ENCODE measurements at places on chromosomes 6 and 20. TPM values are rescaled to one million over a fixed set of nuclear protein-coding genes. Genes with fewer than 3 reads are reported as not detected.

GRCh38 chr20:43752051-43752360 lies 25.2 kb upstream of the GTSF1L start:
- DNase-seq: no peak

- no peak for DNase-seq
Observed at GRCh38 chr6:11650025-11650696, 112.6 kb downstream of the TMEM170B start.

GRCh38 chr6:82030761-82031503 lies 216.6 kb downstream of the IBTK start:
- DNase-seq: no peak

Gene TP53TG5
- polyA plus RNA-seq: 1.2 TPM

Gene CST3
- polyA plus RNA-seq: 157 TPM

- no peak for DNase-seq
Observed at GRCh38 chr6:139390447-139390846, 16.0 kb upstream of the CITED2 start.

- no peak for DNase-seq
Observed at GRCh38 chr6:41228096-41228495, at the start of gene TREML4. Gene TREML4 (plus strand): TSS chr6:41228349. CDS start chr6:41228428, 79 bp downstream.

DNA sequence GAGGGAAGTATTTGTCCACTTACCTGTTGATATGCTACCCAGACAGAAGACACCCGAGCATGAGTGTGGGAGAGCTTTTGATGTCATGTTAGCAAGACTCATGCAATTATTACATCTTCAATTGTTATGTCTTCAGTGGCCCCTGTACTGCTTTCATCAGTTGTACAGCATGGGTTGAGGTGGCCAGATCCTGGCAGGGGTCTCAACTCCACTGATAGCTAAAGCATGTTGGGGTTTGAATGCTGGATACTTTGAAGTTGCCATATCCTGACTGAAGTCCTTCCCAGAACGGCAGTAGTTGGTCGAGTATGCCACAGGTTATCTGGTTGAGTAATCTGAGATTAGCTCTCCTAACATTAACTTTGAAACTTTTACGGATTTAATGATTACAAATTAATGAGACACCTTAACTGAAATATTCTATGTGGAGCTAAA lies 46.7 kb downstream of the LRRN4 start:
- DNase-seq: no peak

Gene NKAIN4
- 20.1 TPM for polyA plus RNA-seq

DNA sequence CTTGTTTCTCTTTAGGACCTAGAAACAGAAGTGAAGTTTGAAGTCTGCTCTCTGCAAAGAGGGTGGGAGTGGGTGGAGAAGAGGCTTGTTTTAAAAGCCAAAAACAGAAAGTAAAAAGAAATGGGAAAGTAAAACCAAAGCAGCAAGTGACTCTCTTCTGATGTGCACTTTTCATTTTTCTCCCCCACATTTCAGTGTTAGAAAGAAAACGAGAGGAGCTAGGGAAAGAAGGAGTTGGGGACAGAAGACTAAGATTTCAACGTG lies 1.3 kb downstream of the C6orf141 start:
- no peak for DNase-seq

DNA sequence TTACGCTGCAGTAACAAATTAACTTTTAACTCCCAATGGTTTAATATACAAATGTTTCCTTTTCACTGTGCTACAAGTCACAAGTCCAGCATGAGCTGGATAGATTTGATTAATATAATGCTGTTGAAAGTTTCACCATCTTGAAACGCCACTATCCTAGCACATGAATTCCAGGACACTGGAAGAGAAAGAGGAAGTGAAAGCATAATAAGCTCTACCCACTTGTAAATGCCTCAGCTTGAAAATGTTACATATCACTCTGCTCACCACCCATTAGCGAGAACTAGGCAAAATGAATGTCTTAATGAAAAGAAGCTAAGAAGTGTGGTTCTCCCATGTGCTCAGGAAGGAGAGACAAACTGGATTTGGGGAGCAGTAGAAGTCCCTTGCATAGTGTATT lies 46.9 kb downstream of the PCSK2 start:
- DNase-seq: no peak

DNA sequence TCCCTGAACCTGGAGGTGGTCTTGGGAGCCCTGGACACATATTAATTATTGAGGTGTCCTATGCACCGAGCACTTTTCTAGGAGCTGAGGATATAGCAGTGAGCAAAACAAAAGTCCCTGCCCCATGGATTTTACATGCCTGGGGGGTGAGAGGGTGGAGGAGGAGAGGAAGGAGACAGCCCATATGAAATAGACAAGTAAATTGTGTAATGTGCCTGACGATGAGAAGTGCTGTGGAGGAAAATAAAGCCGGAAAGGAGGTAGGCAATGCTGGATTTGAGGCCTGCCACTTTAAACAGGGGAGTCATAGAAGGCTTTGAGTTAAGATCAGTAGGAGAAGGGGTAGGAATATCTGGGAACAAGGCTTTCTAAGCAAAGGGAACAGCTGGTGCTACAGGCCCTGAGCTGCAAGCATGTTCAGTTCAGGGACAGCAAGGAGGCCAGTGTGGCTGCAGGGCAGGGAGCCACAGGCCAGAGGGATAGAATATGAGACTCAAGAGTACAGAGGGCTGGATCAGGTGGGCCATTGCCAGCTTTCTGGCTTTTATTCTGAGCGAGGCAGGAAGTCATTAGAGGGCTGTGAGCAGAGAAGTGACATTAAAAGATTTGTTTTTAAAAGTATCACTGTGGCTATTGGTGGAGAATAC lies 19.1 kb upstream of the MYLIP start:
- no peak for DNase-seq

DNA sequence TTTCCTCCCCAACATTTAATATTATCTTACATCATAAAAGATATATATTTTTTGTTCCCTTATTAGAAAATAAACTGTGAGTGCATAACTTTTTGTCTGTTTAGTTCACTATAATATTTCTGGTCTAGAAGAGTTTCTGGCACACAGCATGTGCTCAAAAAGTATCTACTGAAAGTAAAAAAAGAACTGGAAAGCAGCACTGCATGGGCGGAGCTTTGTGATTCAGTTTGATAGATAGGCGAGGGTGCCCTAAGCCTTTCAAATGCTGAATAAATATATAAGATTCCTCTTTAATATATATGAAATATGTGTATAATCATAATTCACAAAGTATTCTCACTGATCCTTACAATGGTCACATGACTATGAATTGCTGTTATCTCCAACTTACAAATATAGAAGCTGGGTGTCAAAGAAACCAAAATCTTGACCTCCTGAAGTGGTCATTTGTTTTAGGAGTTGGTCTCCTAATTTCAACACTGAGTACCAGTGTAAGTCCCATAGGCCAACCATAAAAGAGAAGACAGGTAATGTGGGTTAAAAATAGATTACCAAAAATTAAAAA lies 50.8 kb downstream of the OR2B2 start:
- DNase-seq: no peak

- no peak for DNase-seq
Observed at GRCh38 chr6:71114544-71114943, 157.7 kb upstream of the B3GAT2 start.

Gene ABHD16B
- not detected for polyA plus RNA-seq

DNA sequence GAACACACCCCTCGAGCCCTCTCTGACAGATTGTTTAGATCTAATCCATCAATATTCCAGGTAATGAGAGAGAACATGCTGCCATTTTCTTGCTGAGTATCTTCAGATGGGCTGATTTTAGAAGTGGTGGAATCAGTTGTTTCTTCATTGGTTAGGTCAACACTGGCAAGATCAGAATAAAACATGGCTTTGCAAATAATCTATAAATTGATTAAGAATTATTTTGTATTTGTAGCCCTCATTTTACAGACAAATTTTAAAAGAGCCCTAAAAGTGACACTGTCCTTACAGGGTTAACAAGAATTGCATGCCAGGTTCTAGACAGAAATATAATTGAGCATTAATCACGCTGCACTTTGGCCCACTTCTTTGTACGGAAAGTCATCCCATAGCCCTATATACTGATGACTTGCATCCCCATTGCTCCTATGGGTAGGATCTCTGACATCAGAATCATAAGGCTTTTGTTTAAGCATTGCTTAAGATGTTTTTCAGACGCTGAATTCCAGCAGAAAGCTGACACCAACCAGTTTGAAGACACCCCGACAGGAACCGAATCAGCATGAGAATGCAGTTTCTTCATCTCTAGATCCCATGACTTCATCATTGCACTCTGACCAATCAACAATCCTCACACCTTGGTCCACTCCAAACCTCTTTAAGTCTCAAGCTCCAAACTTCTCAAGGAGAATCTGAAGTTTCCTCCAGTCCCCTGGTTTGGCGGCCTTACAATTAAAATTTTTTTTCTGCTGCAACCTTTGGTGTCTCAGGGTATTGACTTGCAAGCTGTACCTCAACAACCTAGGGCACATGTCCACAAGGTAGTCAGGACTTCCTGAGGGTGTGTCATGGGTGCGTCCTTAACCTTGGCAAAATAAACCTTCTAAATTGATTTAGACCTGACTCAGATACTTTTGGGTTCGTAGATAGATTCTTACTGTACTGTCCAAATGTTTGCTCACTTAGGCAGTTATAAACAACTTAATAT lies 7.8 kb downstream of the TDP2 start:
- no peak for DNase-seq

Gene MED20
- 30.2 TPM for polyA plus RNA-seq

- no peak for DNase-seq
Observed at GRCh38 chr6:111329882-111330633, 153.0 kb downstream of the REV3L start.

DNA sequence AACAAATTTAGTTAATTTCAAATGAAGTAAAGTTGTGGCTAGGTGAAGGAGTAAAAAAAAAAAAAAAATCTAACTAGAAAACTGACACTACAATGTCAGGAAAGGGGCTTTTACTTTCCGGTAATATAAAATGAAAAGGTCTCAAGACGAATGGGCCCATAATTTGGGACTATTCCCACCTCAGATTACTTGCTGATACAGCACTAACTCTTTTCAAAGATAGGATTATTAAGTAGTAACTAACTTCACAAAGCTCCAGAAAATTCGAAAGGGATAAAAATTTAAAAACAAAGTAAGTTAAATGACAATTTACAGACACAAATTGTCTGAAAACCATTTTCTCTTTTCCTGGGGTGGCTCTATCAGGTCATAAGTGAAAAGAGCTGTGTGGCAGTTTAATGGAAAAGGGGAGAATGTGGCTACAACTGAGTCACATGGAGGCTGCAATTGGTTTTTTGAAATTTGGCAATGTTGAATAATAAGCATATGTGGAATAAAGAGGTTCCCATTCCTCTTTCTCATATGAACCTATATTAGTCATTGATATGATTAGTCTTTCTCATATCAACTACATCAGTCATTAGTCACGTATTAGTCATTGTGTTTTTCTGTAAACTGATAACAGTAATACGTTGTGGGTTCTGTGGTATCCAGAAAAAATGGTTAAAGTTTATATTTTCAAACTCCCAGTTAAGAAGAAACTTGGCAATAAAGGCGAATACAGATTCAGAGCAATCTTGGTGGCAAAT lies 78.0 kb downstream of the RWDD2A start:
- DNase-seq: no peak

- no peak for DNase-seq
Observed at GRCh38 chr6:89547281-89547680, 91.3 kb downstream of the LYRM2 start.

DNA sequence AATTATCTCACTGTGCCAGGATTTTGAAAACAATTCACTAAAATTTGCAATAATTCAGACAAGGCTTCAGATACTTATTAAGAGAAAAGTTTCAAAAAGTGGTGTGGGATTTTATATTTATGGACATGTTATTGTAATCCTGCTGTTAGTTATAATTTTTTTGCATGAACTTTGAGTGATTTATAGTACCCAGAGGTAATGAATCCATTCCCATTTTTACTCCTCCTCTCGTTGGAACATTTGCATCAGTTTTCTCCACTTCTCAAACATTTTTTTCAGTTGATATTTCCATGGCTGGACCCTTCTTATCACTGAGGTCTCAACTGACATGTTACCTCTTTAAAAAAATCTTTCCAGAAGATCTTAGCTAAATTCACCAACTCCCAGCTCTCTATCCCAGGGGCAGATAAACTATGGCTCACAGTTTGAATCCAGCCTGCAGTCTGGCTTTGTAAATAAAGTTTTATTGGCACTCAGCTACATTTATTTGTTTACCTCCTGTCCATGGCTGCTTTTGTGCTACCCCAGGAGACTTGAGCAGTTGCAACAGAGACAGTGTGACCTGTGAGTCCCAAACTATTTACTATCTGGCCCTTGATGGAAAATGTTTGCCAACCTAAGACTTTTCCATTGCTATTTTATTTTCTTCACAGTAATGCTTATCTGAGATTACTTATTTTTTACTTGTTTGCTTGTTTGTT lies 83.4 kb downstream of the TSHZ2 start:
- DNase-seq: no peak

DNA sequence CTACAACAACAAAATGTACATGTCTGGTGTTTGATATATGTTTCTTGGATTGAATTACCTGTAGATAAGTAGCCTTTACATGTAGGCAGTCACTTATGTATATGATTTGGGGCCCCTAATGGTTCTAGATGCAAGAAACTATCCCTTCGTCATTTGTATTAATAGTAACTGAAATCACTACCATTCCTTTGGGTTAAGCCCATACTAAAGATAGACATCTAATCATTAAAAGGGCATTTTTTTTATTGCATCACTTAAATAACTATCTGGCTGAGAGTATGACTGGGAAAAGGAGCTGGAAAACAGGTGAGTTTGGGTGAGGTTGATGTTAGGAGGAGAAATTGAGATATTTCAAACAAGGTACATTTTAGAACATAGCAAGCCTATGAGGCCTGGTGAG lies 213.5 kb upstream of the PLN start:
- no peak for DNase-seq

Gene LTB
- polyA plus RNA-seq: 2.5 TPM

GRCh38 chr6:84549917-84550316 lies 214.5 kb downstream of the TBX18 start:
- no peak for DNase-seq

DNA sequence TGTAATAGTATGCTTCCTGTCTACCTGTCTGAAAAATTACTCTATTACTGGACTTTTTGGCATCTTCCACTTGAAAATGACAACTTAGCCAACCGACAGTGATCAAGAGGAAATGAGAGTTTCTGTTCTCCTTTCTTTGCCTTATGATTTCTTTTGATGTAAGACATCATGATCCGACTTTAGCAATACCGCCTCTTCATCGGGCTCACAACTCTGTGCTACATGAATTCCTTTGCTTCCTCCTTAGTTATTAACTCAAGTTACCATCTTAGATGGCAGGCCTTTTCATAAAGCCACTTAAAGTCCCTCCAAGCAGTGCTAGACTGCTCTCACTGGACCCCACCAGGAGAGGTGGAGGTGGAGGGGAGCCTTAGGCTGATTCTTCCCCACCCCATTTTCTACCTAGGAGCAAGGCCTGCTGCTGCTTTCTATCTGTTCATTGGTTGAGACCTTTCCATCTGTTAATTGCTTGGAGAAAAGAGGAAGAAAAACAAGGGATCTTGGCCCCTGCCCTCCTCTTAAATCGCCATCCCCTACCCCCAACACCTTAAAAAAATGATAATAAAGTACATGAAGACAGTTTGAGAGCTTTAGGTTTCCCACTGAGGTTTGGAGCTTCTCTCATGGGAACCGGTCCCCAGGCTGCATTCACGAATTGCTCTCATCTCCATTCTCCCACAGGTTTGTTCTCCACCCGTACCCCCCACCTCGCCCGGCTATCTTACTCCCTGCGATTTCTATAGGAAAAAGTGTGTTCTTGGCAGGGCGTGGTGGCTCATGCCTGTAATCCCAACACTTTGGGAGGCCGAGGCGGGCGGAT lies 21.6 kb upstream of the MCM3 start:
- DNase-seq: no peak

Gene ETV7
- not detected for polyA plus RNA-seq

- DNase-seq: no peak
Observed at GRCh38 chr6:3322366-3322890, 63.7 kb downstream of the PSMG4 start.

GRCh38 chr6:34115403-34115795 lies 30.5 kb downstream of the GRM4 start:
- DNase-seq: peak; percentile 38

Measured in right lung (tissue), 10 donors.